ENCODE measurements at places on chromosomes 2 and 18.

DNA sequence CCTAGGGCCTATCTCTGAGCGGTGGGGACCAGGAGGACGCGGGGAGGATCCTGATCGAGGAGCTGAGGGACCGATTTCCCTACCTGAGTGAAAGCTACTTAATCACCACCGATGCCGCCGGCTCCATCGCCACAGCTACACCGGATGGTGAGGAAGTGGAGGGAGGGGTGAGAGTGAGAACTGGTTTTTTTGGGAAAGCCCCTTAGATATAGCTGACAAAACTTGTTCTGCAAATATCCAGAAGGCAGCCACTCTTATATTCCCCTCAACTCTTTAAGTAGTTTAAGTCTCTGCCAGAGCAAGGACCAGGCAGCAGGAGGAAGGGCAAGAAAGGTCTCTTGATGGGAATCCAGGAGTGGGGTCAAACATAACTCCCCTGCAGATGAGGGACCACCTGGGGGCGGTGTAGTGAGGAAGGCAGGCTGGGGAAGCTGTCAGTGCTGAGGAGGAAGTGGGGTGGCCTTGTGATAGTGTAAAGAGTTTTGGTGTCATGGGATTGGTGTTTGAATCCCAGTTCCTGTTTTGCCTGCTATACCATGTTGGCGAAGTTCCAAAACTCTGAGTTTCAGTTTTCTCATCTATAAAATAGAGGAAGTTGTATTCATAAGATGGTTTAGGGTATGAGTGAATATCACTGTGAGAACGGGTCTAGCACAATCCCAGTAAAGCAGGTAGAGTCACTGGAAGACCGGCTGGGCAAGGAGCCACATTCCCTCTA is 3.4 kb downstream of the NAGK start:
- no peak for DNase-seq

DNA sequence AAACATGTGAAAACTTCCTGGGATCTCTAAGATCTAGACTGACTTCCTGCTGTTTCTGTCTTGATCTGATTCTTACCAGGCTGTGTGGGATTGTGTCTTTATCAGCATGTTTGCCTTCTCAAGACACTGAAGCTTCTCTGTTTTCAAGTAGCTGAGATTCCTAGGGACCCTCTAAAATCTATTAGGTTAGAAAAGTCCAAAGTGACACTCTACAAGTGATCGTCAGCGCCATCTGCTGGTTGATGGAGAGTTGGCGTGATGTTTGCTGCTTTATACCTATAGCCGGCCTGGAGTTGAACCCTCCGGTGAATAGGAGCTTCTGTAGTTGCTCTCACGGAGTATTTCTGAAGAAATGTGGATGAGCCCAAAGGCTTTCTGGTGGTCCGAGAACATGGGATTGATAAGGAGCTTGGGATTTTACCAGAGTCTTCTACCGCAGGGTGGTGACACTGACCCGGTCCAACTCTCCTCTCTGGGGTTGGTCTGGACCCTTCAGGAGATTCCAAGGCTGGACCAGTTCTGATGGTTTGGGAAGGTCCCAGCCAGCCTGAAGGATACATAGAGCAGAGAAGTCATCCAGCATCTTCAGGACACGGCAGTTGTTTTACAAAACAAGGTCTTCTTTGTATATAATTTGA is 96.0 kb upstream of the TTC39C start:
- peak; percentile 15 for DNase-seq

DNA sequence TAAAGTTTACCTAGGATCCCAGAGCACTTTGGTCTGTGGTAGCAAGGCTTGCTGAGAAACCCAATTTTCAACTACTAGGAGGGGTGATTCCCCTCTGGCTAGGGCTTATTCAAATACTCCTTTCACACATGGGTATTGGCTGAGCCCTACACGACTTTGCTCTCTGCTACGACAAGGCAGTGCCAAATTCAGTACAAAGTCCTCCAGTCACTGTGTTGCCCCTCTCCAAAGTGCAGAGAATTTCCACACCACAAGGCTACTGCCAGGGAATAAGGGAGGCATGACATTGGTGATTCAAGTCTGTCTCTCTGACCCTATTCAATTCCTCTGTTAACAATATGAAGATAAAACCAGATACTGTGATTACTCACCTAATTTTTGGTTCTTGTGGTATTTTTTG is 38.9 kb downstream of the SYT4 start:
- DNase-seq, result no peak

GRCh38 chr2:38631976-38632375 is 29.2 kb upstream of the HNRNPLL start:
- DNase-seq, result no peak

DNA sequence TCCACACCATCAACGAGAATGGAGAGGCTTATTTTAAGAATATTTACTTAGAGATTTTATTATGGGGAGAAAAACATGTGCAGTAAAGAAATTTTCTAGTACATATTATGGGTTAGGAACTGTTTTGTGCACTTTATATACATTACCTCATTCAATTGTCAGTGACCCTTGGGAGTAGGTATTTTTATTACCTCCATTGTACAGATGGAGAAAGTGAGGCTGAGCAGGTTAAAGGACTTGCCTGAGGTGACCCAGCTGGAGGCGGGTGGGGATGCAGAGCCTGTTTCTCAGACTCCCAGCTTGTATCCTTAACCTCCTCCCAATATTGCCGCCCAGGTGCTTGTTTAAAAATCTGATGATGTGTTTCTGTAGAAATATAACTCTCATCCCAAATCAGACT is 356.7 kb downstream of the HRH4 start:
- no peak for DNase-seq

GRCh38 chr2:41932241-41933045 is 115.4 kb upstream of the PKDCC start:
- peak; percentile 93 for DNase-seq

GRCh38 chr2:53802617-53803151 is 15.8 kb downstream of the ERLEC1 start:
- DNase-seq, result no peak

DNA sequence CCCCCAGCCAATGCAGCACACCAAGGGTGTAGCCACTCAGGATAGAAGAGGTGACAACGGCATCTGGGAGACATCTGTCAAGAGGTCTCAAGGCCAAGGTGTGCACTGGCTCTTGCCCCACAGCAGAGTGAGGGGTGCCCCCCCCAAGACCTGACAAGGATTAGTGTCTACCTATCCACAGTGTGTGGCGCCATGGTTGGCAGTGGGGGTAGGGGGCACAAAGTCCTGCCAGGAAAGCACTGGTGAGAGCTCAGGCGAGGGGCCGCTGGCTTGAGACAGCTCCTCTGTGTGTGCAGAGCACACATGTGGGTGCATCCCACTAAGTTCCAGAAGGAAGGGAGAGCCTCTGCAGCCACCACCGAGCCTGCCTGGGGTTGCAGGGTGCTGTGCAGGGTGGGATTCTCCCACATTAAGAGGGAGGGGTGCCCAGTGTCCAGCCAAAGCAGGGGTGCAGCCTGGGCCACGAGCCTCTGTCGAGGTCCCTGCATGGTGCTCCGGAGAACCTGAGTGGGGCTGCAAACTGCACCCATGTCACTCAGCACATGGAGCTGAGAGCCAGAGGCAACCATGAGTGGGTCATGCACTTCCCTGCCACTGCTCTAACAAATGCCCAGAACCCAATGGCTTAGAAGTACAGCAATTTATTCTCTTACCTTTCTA is 311.2 kb upstream of the HDAC4 start:
- no peak for DNase-seq

- no peak for DNase-seq
These were observed 4.0 kb upstream of the TEX51 start for GRCh38 chr2:126894585-126895182.

DNA sequence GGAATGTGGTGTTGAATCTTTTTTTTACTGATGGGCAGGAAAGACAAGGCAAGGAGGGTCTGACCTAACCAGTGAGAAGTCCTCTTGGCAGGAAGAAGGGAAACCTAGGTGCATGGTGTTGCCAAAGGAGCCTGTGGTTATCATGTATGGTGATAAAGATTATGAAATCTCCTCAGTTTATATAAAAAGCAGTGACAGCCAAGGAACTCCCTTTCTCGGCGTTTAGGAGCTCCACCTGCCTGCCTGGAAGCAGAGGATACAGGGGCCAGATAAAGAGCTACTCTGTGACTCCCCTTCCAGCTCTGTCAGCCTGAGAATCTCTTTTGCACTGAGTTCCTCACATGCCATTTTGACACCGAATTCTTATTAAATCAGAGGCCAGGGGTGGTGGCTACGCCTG is 26.1 kb downstream of the COLEC12 start:
- no peak for DNase-seq

DNA sequence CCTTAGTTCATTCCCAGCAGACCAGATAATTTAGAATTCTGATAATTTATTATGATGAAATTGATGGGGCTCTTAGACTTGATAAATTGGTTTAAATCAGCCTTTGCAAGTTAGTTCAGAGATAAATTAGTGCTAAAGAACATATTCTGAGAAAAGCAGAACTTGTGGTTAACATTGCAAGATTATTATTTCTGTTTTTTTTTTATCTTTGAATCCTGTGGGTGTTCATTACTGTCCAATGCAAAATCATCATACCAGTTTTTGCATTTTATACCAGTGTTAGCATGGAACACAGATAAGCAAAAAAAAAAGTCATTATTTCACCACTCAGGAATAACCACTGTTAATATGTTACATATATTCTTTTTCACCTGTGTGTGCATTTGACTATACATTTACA is 9.1 kb downstream of the SEPTIN2 start:
- no peak for DNase-seq

- no peak for DNase-seq
These were observed 101.2 kb downstream of the RTP5 start for GRCh38 chr2:241970716-241971115.

GRCh38 chr18:78973357-78974083 is 6.1 kb upstream of the SALL3 start:
- no peak for DNase-seq

DNA sequence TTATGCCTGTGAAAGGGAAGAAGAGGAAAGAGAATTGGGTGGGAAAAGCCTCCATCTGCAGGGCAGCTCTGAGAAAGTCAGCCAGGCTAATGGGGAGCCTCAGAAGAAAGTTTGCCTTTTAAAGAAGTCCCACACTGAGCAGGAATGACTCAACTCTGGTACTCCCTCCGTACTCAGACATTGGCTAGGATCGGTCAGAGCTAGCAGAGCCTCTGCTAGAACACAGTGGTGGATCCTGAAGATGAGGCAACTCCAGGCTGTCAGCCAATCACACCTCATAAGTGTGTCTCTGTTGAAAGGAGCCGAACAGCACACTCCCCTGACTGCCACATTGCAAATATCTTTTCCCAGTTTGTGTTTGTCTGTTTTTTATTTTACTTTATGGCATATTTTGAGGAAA is 96.9 kb downstream of the HNRNPLL start:
- DNase-seq, result peak; percentile 52

DNA sequence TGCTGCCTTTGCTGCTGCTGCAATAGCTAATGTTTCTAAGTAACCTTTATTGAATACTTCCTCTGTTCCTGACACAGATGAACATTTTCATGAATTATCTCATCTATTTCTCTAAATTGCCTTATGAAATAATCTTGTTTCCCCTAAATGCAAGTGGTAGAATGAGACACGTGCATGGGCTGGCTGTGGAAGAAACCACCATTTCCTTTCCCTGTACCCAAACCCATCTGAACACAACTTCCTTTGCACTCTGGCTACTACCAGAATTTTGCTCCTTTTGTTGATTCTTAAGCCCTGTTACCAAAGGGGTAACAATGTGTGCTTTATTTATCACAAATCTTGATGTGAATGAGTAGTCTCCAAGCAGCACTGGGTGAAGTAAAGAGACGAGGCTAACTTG is 29.2 kb downstream of the AKAIN1 start:
- no peak for DNase-seq

DNA sequence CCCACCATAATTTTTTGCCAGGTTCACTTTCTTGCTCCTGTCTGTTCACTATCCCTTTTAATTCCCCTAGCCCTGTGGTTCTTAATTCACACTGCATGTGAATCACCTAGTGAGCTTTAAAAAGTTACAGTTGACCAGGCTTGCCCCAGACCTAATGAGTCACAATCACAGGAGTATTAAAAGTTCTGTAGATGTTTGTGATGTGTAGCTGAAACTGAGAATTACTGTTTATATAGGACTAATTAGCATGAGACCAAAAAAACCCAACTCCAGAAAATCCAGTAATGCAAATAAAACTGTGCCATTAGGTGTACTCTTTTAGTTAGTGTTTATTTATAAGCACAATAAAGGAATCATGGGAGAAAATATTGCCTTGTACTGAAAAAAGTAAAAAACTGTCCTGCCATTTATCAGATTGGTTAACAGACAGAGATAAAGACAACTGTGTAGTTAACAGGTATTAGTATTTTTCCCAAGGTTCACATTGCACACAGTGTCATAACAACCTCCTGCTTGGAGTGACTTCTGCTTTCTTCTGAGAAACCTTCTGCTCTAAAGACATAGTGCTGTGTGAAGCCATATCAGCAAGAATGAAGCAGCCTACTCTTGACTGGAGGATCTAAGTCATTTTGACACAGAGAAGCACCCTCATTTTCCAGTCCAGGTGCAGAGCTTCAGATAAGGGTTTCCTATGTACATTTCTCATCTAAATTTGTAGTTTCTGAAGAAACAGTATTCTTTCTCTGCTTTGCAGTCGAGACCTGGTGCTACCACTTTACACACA is 39.0 kb downstream of the VAPA start:
- DNase-seq, result no peak

DNA sequence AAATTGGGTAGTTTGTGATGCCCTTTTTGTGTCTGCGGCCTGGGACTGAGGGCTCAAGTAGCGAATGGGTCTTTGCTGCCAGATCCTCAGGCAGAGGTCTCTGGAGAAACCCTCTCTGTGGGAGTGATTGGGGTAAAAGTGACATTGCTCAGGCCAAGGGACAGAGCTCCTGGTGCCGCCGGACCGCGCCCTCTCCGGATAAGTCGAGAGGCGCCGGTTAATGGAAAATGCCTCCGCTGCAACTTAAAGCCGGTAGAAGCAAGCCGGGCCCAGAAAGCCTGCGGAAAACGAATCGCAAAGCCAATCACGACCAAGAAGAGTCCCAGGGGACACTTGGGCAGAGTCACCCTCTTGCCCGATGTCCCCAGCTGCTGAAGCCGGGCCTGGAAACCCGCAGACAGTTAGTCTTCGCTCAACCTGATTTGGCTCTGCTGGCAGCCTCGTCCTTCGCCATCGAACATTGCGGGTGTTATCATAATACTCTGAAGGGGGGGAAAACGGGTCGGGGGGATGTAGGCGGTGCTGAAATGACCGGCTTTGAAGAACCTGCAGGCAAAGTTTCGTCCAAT is 352 bp upstream of the HOXD12 start:
- no peak for DNase-seq

DNA sequence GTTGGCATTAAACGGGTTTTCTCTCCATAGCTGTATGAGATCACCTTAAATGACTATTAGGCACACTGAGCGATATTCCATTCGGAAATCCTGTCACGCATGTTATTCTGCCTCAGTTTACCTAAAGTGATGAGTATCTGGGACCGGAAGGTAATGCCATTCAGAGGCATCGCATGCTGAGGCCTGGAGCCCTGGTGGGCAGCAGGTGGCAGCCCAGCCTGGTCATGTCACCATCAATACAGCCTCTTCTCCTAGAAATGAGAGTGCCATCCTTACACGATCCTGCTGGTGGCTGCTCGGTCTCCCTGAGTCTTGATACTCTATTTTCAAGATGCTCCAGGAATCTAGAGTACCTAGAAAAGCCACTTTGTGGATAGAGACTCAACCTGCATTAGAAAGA is 119.8 kb downstream of the EIPR1 start:
- DNase-seq, result no peak
